Right lung (tissue), 10 donors: ENCODE measurements at places on chromosomes 12 and 14. TPM values are rescaled to one million over a fixed set of nuclear protein-coding genes. Genes with fewer than 3 reads are reported as not detected.

GRCh38 chr14:34107441-34107840 lies 156.6 kb upstream of the EGLN3 start:
- no peak for DNase-seq

DNA sequence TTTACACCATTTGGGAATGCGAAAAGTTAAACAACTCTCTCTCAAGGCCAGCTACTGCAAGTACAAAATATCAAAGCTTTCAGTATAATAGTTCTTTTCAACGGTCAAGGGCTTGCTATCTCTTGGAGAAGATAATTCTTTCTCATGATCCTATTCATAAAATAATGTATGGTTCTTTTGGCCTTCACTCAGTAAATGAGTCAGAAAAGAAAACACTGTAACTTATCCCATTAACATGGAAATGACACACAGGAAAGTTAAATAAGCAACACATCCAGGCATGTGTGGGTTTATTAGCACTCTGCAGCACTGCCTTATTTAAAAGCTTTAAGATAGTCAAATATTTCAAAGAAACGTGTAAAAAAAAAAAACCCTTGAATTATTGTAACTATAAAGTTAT lies 36.9 kb downstream of the ZFC3H1 start:
- DNase-seq: no peak

- DNase-seq: no peak
Observed at GRCh38 chr14:96038920-96039632, at the start of gene C14orf132. TSS of gene C14orf132 (plus strand) at chr14:96039362. CDS start at chr14:96039501, 139 bp downstream.

DNA sequence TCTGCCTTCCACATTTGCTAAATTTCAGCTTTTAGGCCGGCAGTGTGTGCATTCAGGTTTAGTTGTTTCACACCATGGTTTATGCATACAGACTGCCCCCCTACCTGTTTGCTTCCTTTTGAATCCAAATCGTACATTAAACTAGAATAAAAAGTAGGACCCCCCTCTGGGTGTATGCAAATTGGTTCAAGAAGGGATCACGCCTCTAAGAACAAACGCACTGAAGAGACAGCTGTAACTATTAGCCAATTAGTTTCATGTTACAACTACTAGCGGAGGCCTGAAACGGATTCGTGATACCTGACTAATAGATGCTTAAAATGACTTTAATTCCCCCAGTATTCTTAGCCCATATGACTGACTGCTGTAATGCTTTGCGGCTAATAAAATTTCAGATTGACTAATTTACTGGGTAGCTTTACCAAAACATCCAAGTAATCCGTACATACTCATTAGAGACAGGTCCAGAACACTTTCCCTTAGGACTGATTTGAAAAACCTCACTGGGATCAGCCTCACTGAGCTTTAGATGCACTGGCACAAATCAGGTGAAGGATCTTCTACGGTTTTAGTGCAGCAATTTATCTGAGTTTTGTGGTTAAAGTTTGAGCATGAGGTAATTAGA lies 411.8 kb downstream of the NPAS3 start:
- no peak for DNase-seq

The GYS2 gene
- polyA plus RNA-seq: 0.14 TPM

The KRT3 gene
- not detected for polyA plus RNA-seq
